ENCODE measurements at places on chromosomes 7 and 10.

GRCh38 chr10:120897343-120897742, 46.2 kb downstream of the WDR11 start:
- no peak for DNase-seq

- no peak for DNase-seq
These were observed 29.2 kb upstream of the ENO4 start for GRCh38 chr10:116819999-116820677.

DNA sequence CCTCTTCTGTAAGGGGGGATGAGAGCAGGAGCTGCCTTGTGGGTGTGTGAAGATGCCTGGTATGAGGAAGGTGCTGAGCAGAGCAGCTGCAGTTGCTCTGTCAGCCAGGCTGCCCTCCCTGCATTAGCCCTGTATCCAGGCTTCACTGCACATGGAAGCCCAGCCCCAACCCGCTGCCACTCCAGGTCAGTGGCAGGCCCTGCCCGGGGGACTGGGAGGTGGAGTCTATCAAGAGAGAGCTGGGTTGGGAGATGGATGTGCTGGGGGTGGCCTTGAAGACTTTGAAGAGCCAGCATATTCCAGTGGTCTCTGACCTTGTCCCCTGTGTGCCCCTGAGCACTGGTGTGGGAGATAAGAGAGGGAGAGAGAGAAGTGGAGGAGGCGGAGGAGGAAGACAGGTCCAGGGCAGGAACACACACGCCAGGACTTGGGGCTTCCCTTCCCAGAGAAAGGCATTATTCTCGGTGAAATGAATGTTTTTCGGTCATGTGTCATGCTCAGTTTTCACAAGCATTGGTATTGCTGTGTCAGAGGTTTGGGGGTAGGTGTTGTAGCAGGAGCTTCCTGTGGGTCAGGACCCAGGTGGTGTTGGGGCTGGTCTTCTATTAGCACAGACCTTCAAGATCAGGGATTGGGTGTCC, 2.6 kb downstream of the PPIF start:
- DNase-seq: no peak

DNA sequence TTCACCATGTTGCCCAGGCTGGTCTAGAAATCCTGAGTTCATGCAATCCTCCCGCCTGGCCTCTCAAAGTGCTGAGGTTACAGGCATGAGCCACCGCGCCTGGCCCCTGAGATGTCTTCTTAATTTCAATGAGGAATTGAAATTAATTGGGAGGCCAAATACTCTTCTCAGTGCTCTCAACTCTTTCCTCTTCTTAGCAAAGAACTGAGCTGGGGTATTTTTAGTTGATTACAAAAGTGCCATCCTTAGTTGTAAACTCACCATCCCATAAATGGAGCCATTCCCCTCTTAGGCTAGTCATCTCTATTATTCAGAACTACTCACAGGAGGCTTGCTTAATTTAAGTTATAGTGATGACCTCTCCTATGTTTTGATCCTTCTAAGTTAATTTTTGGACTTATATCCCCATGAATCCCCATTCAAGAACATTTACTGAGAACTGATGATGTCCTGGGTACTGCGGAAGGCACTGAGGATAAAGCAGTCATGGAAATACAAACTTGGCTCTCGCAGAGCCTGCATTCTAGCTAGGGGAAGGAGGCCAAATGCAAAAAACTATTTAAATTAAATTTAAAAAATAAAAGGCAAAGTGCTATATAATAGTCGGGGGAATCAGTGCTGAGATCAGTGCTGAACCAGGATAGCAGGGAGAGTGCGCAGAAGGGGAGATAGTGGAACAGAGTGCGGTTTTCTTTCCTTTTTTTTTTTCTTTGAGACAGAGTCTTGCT, 145.3 kb downstream of the SFMBT2 start:
- no peak for DNase-seq

GRCh38 chr10:77859200-77859864, 67.2 kb downstream of the DLG5 start:
- no peak for DNase-seq

- DNase-seq: peak; percentile 83
These were observed at the start of gene ARHGAP21 for GRCh38 chr10:24723788-24724380. Gene ARHGAP21, minus strand, starts transcription at chr10:24723887. Its CDS starts 1,988 bp downstream, at chr10:24721899.

- DNase-seq: peak; percentile 68
These were observed 73.4 kb downstream of the SHH start for GRCh38 chr7:155738652-155739537.

DNA sequence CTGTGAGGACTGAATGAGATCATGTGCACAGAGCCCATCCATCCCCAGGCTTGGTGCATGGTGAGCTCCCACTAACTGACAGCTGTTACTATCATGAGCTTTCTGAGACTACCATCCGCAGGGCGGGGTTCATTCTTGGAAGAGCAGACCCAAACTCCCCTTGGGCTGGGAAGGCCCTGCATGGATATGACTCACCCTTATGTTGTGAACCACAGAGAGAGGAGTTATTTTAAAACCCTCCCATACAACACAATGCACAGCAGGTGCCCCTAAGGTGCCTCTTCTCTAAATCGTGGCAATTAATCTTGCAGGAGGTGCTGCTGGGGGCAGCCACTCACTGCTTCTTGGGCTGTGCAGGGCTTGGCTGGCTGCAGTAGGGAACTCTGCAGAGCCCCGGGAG, 219.1 kb downstream of the GFRA1 start:
- DNase-seq: no peak

GRCh38 chr7:43766564-43766963, 8.1 kb downstream of the BLVRA start:
- DNase-seq: no peak

DNA sequence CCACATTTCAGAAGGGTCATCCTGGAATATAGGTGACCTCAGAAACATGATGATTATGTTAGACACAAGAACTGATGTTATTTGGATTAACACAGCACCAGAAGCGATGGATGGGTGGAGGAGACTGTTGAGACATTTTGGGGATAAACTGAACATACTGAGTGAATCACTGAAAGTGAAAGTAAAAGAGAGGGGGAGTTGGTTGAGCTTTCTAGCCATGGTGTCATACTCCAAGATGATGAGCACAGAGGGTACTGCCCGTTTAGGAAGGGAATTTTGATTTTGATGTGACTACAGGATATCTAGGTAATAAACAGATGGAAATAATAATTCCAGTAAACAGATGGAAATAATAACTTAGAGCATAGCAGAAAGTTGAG, 248.0 kb upstream of the NPY start:
- peak; percentile 51 for DNase-seq

GRCh38 chr7:107949443-107949935, 53.5 kb downstream of the LAMB1 start:
- DNase-seq: no peak

- no peak for DNase-seq
These were observed 102.5 kb downstream of the FGFR2 start for GRCh38 chr10:121495719-121496118.

GRCh38 chr10:22682237-22683139, 31.9 kb downstream of the PIP4K2A start:
- DNase-seq: peak; percentile 84

- DNase-seq: peak; percentile 85
These were observed 24.6 kb upstream of the BMPER start for GRCh38 chr7:33880787-33881186.

DNA sequence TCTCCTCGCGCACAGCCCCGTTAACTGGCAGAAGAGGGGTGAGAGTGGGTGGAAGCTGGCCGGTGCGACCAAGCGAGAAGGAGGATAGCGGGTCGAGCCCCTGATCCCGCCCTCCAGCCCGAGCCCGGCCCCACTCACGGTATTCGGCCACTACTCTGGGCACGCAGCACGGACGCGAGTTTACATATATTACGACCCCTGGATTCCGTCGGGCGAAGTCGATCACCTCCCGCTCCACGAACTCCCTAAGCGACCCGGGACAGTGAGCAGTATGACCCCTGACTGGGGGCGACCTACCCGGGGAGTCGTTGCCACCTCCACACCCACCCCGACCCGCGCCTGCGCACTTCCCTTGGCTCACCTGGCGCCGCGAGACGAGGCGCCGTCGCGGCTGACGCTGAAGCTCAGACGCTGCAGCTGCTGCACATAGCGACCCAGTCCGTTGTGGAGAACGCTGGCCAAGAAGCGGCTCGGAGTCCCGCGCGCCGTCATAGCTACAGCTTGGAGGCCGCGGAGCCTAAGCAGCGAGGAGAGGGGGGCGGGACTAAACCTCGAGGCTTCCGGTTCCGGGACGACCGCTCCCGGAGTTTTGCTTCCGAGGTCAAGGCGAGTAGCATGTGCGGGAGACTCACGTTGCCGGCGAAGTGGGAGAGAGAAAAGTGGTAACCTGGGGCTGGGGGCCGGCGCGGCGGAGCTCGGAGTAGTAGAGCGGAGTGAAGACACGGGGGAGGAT, at the start of the genes MRPL43 and TWNK:
Gene MRPL43 (minus strand): TSS at position 546 of the 733 bp plus-strand sequence. CDS start 54 bp downstream, at position 492.
Gene TWNK (plus strand): TSS at position 592 of the 733 bp plus-strand sequence. CDS start 668 bp downstream, outside the sequence.
- DNase-seq: peak; percentile 88

GRCh38 chr10:3468919-3469638, 296.5 kb upstream of the PITRM1 start:
- peak; percentile 93 for DNase-seq

DNA sequence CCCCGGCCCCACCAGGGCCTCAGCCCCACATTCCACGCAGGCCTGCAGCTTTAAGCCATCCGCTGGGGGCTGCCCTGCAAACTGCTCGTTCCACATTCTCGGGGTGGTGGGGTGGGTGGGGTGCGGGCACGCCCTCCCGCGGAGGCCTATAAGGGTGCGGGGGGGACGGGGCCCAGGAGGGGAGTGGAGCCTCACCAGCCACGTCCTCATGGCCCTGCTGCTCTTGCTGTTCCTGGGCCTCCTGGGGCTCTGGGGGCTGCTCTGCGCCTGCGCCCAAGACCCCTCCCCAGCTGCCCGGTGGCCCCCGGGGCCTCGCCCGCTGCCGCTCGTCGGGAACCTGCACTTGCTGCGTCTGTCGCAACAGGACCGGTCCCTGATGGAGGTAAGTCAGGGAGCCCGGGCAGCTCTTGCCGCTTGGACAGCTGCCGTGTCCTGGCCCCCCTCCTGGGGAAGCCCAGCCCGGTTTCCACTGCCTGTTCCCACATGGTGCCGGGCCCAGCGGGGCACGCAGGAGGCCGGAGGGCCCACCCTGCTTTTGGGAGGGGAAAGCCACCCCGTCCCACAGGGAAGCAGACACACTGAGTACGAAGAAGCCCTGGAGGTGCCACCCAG, at the start of gene CYP2W1:
Gene CYP2W1 (plus strand): TSS at position 178 of the 612 bp plus-strand sequence. CDS start 31 bp downstream, at position 209.
- DNase-seq: no peak

GRCh38 chr10:5595994-5596471, 70.4 kb downstream of the ASB13 start:
- DNase-seq: peak; percentile 100

DNA sequence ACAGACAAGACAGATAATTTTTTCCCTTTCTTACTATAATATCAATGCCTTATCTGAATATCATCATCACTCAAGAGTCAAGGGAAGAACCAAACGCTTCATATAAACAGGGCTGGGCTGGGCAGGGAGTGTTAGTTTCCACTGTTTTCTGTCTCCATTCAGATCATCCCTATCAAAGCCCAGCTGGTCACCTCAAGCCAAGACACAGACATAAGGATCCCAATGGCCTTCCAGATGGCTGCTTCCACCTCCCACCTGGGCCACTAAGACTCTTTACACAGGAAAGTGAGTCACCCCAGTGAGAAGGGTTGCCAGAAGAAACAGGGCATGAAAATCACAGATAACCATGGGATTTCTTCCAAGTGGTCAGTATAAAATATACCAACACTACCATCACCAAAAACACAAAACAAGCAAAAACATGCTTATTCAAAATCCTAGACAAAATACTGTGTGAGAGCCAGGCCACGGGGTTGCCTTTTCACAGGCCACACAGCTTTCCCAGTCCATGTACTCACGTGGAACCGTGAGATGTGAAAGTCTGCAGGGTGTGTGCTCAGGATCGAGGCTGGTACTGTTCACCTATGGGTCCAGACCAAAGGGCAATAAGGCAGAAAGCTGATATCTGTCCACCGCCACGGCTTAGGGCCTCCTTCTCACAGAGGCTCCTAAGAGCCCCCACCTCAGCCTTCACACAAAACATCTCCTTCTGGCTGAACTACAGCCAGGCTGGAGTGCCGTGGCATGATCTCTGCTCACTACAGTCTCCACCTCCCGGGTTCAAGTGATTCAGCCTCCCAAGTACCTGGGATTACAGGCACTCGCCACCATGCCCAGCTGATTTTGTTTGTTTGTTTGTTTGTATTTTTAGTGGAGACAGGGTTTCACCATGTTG, 5.7 kb downstream of the PRSS1 start:
- DNase-seq: no peak

Measured in ELR (cell line).